ENCODE measurements at places on chromosomes 6 and 20.

DNA sequence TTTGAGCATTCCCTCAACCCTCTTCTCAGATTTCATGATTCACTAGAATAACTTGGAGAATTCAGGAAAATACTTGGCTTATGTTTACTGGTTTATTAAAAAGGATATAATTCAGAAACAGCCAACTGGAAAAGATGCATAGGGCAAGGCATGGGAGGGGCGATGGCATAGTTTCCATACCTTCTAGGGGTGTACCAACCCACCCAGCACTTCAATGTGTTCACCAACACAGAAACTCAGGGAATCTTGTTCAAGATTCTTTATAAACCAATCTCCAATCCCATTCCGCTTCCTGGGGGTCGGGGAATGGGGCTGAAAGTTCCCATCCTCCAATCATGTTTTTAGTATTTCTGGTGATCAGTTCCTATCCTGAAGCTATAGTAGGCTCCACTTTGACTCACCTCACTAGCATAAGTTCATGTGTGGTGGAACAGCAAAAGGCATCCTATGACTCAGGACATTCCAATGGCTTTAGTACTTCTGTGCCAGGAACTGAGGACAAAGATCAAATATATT is 164.4 kb downstream of the SIM1 start:
- ATAC-seq: peak; percentile 91

DNA sequence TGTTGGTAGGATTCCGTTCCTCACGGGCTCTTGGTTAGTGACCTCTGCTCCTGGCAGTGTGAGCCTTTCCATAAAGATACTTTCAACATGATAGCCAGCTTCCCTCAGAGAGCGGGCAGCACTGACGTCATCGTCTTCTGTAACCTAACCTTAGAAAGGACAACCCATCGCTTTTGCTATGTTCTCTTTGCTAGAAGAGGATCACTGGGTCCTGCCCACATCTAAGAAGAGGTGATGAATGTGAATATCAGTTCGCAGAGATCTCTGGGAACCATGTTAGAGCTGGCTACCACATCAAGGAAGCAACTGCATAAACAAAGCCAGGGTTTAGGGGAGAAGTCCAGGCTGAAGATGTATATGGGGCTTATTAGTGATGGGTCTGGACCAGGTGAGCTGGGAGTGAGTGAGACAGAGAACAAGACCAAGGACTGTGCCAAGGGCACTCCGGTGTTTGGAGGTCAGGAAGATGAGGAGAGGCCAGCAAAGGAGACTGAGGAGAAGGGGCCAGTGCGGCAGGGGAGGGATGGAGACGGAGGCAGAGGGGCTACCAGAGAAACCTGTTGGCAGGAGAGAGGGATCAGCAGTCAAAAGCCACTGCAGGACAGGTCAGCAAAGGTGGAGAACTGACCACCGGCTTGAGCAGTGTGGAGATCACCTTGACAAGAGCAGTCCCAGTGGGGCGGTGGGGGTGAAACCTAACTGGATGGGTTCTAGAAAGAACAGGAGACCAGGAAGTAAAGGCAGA is 39.7 kb downstream of the PIM1 start:
- no peak for ATAC-seq

DNA sequence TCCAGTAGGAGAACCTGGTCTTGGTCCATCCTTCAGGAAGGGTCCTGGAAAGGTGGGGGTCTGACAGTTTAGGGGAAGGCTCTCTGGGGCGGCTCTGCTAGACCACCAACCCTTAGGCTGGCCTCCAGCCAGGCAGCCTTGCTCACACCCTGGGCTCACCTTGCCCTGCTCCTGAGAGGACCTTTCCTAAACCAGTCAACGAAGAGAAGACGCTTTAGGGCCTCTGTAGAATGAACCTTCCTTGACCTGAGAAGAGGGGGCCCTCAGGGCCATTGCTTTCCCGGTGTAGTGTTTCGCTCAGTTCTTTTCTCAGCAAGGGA is 1.1 kb downstream of the CDC25B start:
- no peak for ATAC-seq

GRCh38 chr20:58649288-58650180 is 1.5 kb upstream of the STX16 start:
- ATAC-seq: no peak

GRCh38 chr20:59044295-59044694 is 1.7 kb upstream of the PRELID3B start:
- ATAC-seq: no peak

DNA sequence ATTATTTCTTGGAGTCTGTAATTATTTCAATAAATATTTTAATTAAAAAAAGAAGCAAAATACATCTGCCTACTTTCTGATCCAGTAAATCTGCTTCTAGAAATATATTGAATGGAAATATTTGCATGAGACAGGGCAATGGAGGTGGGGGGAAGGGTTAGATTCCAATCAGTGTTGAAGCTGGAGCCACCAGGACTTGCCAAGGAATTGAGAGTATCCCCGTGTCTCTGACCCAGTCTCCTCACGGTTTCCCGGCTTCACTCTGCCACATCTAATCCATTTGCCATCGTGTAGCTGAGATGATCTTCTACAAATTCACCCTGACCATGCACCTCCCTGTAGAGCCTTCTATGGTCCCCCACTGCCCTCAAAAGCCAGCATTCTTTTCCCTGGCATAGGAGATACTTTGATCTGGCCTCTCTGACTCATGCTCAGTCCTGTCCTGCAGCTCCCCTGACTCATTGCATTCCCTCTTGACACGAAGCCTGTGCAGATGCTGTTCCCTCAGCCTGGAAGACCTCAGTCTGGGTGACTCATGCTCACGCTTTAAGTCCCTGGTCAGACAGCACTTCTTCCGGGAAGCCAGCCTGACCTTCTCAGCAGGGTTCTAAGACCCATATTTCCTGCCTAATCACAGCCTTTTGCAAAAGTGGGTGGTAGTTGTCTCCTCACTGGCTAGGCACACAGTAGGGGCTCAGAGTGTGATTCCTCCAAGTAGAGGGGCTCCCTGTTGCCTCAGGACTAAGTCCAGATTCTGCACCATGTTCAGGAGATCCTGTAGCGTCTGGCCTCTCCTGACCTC is 23.0 kb upstream of the FKBP1A start:
- peak; percentile 91 for ATAC-seq

DNA sequence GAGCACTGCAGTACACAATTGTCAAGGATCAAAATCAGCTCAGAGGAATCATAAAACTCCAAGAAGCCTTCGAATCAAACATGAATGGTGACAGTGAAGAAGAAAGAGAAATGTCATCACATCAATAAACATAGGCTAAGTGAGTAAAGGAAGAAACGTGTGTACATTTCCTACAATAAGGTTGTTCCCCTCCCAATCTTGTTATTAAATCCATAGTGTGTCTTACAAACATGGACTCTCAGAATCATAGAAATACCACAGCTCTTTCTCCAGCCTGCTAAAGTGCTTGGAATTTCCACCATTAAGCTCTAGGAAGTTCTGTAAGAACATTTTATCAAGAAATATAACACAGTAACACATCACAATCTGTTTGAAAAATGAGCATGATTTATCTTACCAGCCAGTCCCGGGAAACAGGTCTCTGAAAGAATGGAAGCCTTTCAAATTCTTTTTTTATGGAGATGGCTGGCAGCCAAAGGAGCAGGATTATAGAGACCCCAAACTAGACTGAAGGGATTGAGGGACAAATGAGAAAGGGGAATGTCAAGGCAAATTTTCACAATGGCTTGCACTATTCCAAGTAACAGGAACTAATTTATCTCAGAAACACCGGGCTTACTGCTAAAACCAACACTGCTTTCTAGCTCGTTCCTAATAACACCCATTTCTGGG is 4.5 kb upstream of the TNFAIP3 start:
- ATAC-seq: no peak

GRCh38 chr6:39599973-39600372 is 125.2 kb downstream of the KIF6 start:
- ATAC-seq: no peak

Data from SK-N-SH treated with all-trans-retinoic acid at 6 μM for 48 hours (cell line).